Effector CD8-positive, alpha-beta T cell (primary cell): ENCODE measurements at places on chromosomes 6 and 20.

- DNase-seq, result no peak
Measured at GRCh38 chr6:165511807-165512206, 151.2 kb downstream of the PDE10A start.

DNA sequence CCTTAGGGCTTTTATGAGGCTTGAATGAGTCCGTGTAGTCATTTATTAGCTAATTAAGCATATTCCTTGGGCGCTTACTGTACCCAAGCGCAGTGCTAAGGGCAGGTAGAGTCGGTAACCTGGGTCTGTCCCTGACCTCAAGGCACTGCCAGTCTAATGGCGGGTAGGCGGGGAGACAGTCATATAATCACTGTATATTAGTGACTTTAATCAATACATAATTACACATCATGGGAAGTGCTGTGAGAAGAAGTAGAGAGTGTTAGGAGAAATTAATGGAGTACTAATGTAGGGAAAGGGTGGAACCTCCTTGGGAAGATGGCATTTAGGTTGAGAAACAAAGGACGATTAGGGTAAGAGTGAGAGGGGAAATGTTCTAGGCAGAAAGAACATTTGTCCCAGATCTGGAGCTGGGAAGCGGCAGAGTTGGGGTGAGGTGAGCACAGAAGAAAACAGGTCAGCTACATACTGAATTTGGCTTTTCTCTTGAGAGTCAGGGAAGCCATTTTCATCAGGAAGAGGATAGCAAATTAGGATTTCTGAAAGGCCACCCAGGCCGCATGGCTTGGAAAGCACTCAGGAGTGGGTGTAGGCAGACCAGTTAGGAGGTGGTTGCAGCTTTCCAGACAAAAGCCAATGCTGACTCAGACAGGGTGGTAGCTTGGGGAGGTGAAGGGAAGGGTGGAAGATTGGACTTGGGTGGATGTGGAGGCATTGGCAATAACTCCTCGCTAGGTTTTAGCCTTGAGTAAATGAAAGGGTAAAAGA is 954 bp upstream of the BLCAP start:
- no peak for DNase-seq

GRCh38 chr6:25008707-25009392 is 73.1 kb upstream of the RIPOR2 start:
- DNase-seq, result no peak

GRCh38 chr6:105511639-105512038 is 108.8 kb upstream of the PREP start:
- DNase-seq, result no peak

GRCh38 chr6:95529762-95530161 is 47.6 kb upstream of the MANEA start:
- DNase-seq, result no peak

- DNase-seq, result no peak
Measured at GRCh38 chr6:44007818-44008621, 119.2 kb downstream of the MRPL14 start.

DNA sequence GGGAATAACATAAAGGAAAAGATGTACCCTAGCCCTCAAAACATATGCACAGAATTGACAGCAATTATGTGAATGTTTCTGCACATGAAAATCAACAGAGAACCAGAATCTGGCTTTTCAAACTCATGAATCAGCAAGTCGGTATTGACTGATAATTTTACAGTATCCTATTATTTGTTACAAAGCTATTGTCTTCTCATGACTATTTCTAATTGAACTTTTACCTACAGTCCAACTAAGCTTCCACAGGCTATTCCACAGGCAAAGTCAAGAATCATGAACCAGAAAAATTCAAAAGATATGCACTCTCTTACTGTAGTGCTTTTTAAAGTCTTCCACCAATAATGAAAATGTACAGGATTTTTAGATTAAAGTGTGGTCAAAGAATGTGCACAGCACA is 49.1 kb upstream of the DST start:
- DNase-seq, result no peak

GRCh38 chr6:168929871-168930450 is 323.7 kb downstream of the THBS2 start:
- no peak for DNase-seq

- DNase-seq, result no peak
Measured at GRCh38 chr6:124260337-124260736, 456.7 kb downstream of the NKAIN2 start.

DNA sequence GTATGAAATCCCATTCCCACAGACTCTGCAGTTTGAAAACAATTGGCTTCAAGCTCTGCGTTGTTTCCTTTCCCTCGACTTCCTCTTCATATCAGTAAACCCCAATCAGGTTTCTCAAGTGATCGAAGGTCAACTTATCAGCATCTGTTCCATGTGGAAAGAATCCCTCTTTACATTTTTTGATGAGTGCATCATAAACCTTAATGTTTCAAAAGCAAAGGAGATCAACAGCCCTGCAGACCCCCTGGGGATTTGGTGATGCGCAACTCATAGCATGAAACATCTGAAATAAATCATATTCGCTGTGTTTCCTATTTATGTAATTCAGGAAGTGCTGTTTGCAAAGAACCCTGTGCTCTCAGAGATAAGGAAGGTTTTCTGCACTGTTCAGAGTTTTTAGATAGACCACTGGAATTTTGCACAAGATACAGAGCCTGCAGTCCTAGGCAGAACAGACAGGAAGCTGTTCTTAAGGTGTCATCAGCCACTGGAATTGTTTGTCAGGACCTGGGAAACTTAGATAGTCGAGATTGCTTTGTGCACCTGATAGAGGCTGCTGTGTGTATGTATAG is 216.0 kb downstream of the HIVEP2 start:
- DNase-seq, result no peak

DNA sequence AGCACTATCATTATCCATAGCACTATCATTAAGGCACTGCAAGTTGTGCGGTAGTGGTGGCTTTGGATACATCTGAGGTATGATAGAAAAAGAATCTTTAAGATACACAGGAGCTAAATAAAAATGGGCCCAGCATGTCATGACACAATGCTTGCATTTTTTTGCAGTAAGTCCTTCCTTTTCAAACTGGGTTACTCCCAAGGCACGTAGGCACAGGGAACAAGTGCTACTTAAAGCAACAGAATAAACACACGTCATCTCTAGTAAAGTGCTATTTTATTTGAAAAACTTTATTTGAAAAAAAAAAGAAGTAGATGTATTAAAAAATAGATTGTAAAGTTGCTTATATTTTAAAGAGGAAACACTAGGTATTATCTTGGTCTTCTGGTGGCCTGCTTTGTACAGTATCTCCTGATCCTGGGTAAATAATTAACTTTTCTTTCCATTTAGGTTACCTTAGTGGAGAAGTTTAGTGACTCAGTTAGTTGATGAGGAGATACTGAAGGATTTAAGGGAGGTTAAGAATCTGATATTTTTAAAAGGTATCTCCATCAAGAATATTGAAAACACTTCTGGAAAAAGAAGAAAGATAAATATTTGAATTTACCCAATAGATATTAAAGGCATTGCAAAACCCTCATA is 129.6 kb downstream of the EDN1 start:
- no peak for DNase-seq

DNA sequence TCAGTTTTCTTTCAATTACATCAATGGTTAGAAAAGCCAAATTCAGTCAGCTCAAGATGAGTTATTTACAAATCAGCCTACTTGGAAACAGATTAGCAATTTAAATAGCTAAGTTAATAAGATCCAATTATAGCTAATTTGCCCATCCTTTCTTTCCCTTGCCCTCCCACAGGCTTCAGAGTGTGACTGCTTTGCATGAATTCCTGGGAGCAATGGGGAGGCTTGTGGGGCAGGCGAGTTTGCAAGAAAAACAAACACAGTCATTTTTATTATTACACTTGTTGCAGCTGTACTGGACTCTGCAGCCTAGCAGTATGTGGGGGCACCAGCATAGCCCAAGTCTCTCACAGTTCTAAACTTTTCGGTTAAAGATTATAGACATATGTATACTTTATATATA is 219.0 kb downstream of the NKAIN2 start:
- DNase-seq, result no peak

GRCh38 chr6:35496841-35497570 is at the start of gene TEAD3:
Gene TEAD3, minus strand, starts transcription at chr6:35497079.
- DNase-seq, result peak; percentile 42

DNA sequence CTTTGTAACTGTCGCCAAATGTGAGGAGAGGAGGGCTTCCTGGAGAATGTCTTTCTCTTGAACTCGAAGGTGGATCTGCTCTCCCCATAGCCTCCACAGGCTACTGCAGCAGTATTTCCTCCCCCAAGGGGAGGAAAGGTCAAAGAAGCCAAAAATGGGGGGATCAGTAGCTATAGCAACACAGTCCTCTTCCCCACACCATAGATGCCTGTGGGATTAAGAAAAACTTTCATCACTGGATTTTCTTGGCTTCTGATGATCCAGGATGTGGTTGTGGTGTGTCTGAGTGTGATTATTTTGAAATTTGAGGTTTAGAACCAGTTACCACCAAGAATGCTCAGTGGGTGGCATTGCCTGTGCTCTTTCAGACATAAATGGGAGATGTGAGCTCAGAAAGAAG is 140.1 kb upstream of the SPACA1 start:
- DNase-seq, result no peak

- DNase-seq, result no peak
Measured at GRCh38 chr20:46260480-46260879, 47.8 kb downstream of the CDH22 start.

DNA sequence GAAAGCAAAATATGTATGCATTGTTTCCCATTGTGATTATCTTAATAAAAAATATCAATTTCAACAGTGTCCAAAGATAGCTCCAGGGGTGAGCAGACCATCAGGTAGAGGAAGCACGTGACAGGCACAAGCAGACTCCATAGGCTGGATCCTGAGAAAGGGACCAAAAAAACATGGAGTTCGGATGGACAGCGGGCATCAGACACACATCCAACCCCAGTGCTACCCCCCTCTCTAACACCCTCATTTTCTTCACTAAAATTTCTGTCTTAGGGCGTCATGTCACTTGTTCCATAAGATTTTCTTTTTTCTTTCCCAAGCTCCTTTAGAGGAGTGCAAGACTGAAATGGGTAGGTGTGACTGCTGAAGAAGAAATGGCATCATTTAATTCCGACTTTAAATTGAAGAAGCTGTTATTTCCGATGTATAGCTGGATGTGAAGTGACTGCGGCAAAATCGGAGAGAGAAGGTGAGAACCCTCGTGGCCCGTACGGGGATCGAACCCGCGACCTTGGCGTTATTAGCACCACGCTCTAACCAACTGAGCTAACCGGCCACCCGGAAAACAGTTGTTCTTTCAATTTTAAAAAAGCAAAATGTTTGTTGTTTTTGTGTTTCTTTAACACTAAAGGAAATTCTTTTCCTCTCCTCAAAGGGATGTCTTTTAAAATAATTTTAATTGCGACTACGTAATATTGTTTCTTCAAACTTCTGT is 10.3 kb upstream of the PRSS16 start:
- no peak for DNase-seq

DNA sequence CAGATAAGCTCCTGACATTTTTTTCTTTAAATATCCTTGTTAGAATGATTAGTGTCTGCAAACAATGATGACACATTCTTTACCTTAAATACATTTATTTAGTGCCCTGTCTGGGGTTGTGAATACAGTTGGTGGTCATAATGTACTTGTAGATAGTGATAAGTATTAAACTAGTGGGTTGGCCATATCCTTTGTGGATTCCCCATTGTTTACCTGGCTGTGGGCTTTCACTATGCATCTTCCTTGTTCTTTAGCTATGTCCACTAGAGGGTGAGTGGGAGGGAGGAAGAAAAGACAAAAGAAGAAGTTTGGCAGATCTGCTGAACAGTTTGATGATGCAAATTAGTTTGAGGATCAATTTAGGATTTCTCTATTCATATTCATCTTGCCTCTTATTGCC is 15.7 kb downstream of the HS3ST5 start:
- no peak for DNase-seq

- DNase-seq, result no peak
Measured at GRCh38 chr20:61982191-61982950, 83.3 kb downstream of the TAF4 start.

- no peak for DNase-seq
Measured at GRCh38 chr6:42778122-42778521, 3.7 kb upstream of the BICRAL start.

DNA sequence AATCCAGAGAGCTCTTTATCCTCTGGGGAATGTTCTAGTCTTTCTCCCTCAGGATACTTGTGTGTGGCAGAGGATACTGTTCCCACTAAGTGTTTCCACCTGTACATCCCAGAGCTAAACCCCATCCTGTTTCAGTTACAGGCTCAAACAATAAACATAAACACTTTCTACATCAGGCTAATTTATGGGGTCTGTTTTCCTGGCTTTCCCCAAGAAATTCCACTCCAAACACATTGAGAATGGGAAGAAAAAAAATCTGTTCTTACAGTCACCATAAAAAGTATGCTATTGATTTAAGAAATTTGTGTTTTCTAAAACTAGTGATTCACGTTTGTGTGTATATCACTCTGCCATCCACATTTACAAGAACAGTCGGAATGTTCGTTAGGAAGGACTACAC is 293.9 kb upstream of the FOXQ1 start:
- DNase-seq, result no peak

- DNase-seq, result no peak
Measured at GRCh38 chr6:137647762-137648447, 153.7 kb upstream of the OLIG3 start.

- DNase-seq, result no peak
Measured at GRCh38 chr6:38367231-38367630, 272.5 kb downstream of the BTBD9 start.

DNA sequence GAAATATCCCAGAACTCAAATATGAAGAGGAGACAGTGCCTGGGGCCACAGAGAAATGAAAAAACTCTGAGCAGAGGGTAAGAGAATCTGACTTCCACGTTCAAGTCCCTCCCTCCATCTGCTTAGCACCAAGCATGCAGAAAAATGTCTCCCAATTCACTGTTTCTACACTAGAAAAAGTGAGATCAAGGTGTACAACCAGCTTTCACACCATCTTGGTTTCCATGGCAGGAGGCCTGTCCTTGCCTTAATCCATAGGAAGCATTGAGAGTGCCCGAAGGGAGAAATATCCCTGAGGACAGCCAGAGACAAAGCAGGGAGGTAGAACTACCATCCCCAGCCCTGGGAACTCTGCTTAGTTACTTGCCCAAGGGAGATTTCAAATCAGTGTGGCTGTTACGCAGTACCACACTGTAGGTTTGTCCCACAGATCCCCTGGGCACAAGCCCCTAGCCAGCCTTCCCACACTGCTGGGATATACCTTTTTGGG is 82.9 kb downstream of the SCML4 start:
- DNase-seq, result no peak

DNA sequence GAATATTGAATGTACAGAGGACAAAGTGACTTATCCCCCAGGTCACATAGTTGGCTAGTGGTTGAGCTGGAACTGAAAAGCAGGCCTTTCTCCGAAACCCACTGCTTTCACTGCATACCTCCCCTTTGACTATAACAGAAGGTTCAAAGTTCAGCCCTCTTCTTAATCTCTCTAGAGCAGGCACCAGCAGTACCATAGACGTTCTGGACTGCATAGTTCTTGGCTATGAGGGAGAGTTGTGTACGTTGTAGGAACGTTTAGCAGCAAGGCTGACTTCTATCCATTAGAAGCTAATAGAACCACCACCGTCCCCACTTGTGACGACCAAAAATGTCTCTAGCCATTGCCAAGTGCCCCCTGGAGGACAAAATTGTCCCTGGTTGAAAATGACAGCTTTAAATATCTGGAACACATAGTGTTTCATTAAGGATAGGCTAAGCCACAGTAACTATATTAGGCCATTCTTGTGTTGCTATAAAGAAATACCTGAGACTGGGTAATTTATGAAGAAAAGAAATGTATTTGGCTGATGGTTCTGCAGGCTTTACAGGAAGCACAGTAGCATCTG is 123.8 kb upstream of the MTHFD1L start:
- no peak for DNase-seq

GRCh38 chr20:21981179-21981578 is 275.7 kb downstream of the PAX1 start:
- DNase-seq, result no peak

- no peak for DNase-seq
Measured at GRCh38 chr6:16057446-16057845, 71.4 kb upstream of the MYLIP start.
